Heart right ventricle (tissue), 16 donors: ENCODE measurements at places on chromosomes 16 and 17. TPM values are rescaled to one million over a fixed set of nuclear protein-coding genes. Genes with fewer than 3 reads are reported as not detected.
A peak's percentile ranks its signal among the peaks of the same experiment; 100 is the strongest.

CHST5 gene
- 0.15 TPM for total RNA-seq

DNA sequence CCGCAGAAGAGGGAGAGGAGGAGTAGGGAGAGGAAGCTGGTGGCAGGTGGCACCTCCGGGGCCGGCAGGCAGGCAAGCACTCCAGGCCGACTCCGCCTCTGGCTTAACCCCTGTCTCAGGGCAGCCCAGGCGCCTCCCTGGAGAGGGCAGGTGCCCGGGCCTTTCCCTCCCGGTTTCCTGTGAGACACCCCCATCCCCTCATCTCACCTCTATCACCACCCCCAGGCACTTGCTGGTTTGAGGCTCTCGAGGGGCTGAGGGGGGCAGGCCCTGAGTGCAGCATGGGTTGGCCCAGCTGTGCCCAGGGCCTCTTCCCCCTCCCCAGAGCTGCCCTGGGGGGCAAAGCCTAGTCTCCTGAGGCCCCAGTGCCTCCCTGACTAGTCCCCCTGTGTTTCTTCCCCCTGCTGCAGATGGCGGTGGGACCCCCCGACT lies 6.0 kb downstream of the DOC2A start:
- no peak for DNase-seq

HSPB9 gene
- not detected for total RNA-seq

DNA sequence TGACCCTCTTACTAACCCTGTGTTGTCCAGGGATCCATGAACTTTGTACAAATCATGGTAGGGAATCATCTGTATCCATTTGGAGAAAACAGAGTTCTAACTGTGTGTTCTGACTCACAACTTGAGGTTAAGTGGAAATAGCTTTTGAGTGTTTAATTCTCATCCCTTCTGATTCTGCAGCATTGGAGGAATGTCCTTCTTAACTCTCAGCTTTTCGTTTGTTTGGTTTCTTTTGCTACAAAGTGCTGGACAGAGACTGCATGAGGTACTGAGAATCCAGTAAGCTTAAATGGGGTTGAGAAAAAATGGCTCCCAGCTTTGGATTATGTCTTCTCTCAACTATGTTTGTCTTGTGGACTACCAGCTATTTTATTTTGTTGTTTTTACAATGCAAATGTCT lies 352.1 kb upstream of the KIF2B start:
- DNase-seq = no peak

DCXR gene
- 186 TPM for total RNA-seq

DNA sequence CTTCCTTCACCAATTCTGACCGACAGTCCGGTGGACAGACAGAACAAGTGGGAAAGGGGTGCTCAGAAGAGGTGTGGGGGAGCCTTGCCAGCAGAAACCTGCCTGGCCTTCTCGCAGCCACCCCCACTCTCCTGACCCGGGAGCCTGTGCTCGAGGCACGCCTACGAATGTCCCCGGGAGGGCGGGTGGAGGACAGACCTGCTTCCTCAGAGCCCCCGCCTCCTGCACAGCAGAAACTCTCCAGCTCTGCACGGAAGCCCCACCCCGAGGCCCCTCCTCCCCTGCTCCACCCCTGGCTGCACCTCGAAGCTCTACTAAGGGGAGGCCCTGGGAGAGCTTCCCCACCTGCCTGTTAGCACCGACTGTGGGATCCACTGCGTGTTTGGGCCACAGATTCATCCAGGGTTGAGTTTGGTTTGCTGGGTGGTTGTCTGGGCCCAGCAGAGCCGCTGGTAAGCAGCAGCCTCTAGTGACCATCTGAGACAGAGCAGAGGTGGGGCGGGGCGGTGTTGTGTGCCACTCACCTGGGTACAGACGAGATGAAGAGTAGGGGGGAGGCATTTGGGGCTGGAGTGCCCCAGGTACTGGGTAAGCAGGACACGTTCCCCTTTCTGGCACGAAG lies 6.2 kb downstream of the TAF1C start:
- DNase-seq = peak; percentile 48

DNA sequence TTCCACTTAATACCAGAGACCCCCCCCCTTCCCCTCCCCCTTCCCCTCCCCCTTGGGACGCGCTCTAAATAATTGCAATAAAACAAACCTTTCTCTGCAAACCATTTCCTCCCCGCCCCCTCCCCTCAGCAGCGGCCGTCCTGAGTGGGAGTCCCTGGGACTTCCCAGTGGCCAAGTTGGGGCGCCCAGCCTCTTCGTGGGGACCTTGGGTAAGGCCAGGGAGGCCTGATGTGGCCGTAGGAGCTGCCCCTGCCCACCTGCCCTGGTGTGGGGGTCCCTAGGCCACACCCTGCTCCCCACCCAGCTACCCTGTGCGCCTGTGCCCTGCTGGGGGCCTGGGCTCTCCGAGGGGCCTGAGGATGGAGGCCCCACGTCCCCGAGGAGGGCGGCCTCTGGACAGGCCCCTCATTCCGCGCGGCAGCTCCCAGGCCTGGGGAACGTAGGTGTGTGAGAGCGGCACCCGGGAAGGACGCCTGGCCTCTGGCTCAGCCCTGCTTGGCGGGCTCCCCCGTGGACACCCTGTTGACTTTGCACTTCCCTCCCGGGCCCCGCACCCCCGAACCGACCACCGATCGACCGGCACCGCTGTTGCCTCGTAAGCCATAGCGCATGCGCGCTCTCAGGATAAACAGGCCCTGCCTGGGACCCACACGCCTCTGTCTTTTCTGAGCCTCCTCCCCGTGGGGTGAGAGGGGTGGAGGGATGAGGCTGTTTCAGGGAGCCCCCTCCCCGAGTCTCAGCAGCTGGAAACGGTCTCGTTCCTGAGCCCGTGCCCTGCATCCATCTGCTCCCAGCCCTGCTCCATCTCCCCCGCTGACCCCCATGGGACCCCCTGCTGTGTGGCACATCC lies 9.0 kb downstream of the NTHL1 start:
- DNase-seq = peak; percentile 66

GRCh38 chr17:71902894-71903506 lies 217.8 kb upstream of the SOX9 start:
- no peak for DNase-seq

COL1A1 gene
- total RNA-seq = 455 TPM

KLHL10 gene
- 0.20 TPM for total RNA-seq

- DNase-seq = no peak
Measured at GRCh38 chr16:25625620-25626019, 66.1 kb upstream of the HS3ST4 start.

MYLK3 gene
- total RNA-seq = 265 TPM

GRCh38 chr17:39197380-39198185 lies at the start of gene CACNB1:
TSS of gene CACNB1 (minus strand) at chr17:39197669. CDS start at chr17:39197495, 174 bp downstream.
- DNase-seq = peak; percentile 81

GRCh38 chr16:68833251-68833650 lies 10.1 kb upstream of the TANGO6 start:
- no peak for DNase-seq

GRCh38 chr17:81103379-81103778 lies 61.9 kb upstream of the PVALEF start:
- DNase-seq = no peak

- no peak for DNase-seq
Measured at GRCh38 chr17:47736501-47737495, 3.8 kb downstream of the TBX21 start.

- no peak for DNase-seq
Measured at GRCh38 chr17:83004791-83005380, 74.5 kb upstream of the METRNL start.

GRCh38 chr17:41680426-41681040 lies 8.2 kb upstream of the EIF1 start:
- DNase-seq = no peak

GRCh38 chr16:46972429-46973206 lies 856 bp downstream of the DNAJA2 start:
- peak; percentile 35 for DNase-seq

DNA sequence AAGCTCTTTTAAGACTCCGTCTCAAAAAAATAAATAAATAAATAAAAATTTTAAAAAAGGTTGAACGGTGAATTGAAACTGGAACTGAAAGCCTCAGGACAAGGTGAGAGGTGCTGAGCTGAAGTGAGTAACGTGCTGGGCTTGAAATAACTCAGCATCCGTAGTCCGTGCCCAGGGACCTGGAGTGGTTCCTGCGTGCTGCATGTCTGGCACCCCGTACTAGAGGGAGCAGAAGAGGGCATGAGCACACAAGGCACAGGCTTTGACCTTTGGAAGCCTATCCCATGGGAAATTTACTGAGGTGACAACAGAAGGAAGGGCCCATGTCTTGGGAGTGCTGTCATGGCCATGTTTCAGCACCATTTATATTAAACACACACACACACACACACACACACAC lies 4.5 kb upstream of the MEIOB start:
- DNase-seq = no peak

DNA sequence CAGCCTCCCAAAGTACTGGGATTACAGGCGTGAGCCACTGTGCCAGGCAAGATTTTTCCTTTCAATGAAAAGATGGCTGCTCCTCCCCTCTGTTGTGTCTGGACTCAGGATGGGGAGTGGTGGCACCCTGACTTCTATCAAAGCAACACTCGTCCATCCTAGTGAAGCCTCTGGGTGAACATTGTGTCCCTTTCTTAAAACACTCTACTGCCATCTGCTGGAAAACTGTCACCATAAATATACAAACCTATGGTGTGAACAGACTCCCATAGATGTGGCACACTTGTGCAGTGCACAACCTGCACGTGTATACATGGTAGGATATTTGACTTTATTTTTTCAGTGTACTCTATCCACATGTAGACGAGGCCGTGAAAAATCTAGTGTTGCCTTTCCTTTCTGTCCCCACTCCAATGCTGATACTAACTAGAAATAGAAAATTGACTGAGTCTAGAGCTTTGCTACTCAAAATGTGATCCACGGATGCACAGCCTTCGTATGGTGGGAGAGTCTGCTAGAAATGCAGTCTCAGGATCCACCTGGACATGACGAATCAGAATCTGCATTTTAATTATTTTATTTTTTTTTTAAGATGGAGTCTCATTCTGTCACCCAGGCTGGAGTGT lies 55.9 kb upstream of the PLCG2 start:
- DNase-seq = no peak

TPSG1 gene
- total RNA-seq = not detected

GRCh38 chr16:72896485-72897118 lies 151.3 kb downstream of the ZFHX3 start:
- DNase-seq = no peak

DNA sequence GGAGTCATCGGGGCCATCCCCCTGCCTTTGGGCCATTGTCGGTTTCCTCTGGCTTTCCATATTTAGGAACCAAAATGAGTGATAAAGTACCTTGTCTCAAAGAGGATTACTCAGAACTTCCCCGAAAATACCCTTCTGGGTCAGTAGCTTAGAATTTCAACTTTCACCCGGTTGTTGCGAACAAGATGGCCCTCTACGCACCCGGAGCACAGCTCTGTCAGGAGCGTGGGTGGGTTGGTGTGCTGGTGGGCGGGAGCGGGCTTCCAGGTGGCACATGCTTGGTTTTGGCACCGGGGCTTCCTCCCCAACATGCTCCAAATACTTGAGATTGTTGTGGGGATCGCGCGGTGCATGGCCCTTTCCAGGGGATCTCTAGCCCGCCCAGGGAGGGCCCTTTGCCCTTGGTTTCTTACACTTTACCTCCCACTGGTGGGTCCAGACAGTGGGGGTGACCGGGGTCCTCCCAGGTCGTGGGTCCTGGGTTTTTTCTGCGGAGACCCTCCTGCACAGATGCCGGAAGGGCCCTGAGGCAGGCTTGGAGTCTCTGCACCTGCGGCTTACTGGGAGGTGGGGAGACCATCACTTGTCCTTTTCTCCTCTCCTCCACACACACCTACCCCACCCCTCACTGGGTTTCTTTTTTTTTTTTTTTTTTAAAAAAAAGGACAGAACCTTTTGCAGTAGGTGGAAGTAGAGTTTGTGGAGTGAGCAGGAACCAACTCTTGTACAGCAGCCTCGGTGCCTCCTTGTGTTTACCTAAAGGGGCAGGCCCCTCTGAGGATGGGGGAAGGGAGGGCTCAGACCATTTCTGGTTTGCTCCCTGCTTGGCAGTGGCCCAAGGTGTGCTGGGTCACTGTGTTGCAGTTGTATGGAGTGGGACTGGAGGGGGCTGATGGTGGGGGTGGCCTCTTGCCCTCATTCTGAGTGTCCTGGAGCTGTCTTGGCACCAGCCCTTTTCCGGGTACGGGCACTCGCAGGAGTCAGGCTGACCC lies 142.1 kb downstream of the SEC14L1 start:
- no peak for DNase-seq

DNA sequence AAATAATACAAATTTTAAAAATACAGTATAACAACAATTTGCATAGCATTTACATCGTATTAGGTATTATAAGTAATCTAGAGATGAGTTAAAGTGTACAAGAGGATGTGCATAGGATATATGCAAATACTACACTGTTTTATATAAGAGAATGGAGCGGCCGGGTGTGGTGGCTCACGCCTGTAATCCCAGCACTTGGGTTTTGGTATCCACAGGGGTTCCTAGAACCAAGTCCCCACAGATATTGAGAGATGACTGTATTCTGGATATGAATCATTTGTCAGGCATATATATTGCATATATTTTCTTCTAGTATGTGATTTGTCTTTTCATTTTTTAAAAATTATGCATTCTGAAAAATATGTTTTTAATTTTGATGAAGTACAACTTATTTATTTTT lies 77.5 kb upstream of the MSI2 start:
- no peak for DNase-seq

- DNase-seq = no peak
Measured at GRCh38 chr17:3852561-3852960, 6.5 kb upstream of the NCBP3 start.

GRCh38 chr16:20866801-20867200 lies 33.4 kb downstream of the DCUN1D3 start:
- no peak for DNase-seq

GRCh38 chr17:6596941-6597340 lies 40.6 kb upstream of the PITPNM3 start:
- DNase-seq = no peak

- no peak for DNase-seq
Measured at GRCh38 chr17:34368946-34369500, 6.0 kb upstream of the CCL1 start.

C16orf92 gene
- total RNA-seq = not detected

DNA sequence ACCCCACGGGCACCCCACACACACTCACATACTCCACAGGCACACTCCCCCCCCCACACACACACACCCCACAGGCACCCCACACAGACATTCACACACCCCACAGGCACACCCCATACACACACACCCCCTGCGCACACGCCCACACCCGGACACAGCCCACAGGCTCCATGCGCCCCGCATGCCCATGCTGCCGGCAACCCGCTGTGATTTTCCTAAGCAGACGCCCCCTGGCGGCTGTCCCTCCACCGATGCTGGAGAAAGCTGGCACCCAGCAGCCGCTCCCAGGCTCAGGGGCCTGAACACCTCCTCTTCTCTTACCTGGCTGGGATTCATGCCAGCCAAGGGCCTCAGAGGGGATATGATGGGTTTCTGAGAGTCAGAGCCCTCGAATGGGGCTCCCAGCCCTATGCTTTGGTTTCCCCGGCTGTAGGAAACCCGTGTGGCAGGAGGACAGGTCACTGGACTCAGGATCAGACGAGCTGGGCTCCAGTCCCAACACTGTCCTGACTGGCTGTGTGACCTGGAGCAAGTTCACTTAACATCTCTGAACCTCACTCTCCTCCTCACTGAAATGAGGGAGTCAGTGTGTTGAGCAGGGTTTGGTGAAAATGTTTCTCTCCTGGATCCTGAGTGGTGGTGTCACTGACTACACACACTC lies 19.6 kb upstream of the TNFRSF13B start:
- DNase-seq = peak; percentile 70

MFAP4 gene
- total RNA-seq = 32.6 TPM

- DNase-seq = no peak
Measured at GRCh38 chr16:58730724-58731370, 3.3 kb downstream of the GOT2 start.
